MG63 (cell line): ENCODE measurements at places on chromosomes 5 and 9. TPM values are rescaled to one million over a fixed set of nuclear protein-coding genes. Genes with fewer than 3 reads are reported as not detected.

The ROR2 gene
- 0.20 TPM in 1 of 2 replicates, not detected in the other for total RNA-seq

- no peak for DNase-seq
Observed at GRCh38 chr9:18421391-18421790, 52.6 kb upstream of the ADAMTSL1 start.

The OR1J4 gene
- total RNA-seq = not detected in 2 replicates

- no peak for DNase-seq
Observed at GRCh38 chr9:97528529-97529230, 27.2 kb downstream of the TMOD1 start.

The SERF1A gene
- total RNA-seq = 7.0 and 9.3 TPM in 2 replicates

- DNase-seq = no peak
Observed at GRCh38 chr9:29806937-29807618, 2233.8 kb upstream of the C9orf72 start.

DNA sequence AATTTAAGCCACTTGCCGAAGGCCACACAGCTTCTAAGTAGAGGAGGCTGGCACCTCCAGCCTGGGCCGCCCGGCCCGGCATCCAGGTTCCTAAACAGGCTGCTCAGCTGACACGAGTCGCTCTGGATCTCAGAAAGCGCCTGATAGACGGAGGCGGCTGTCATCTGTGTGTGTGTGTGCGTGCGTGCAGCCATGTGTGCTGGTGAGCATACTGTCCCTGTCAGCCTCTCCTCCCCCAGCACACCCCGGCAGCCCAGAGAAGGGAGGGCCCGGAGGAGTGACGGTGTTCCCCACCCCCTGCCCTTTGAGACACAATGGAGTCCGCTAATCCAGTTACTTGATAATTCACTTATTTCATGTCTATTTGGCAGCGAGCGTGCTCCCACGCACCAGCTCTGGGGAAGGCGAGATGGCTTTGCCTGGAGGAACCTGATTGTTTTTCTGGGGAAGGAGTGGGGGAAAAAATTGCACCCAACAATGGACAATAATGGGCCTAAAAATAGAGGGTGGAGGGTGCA is 20.0 kb downstream of the NTNG2 start:
- no peak for DNase-seq

The IFNK gene
- total RNA-seq = not detected in 2 replicates

The IFNA2 gene
- total RNA-seq = not detected in 2 replicates

DNA sequence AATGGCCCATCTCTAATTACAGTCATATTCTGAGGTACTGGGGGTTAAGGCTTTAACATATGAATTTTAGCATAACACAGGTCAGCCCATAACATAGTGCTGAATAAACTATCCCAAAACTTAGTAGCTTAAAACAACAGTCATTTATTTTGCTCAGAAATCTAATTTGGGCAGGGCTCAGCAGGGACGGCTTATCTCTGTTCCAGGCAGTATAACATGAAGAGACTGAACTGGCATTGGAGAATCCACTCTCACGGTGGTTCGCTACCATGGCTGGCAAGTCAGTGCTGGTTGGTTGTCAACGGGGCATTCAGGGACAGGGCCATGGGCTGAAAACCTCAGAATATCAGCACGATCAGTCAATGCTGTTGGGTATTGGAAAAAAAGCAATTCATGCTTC is 520.8 kb upstream of the DAP start:
- DNase-seq = no peak

The ACTBL2 gene
- total RNA-seq = 0.30 and 1.8 TPM in 2 replicates

GRCh38 chr9:91694081-91694870 is 255.8 kb downstream of the ROR2 start:
- DNase-seq = no peak

DNA sequence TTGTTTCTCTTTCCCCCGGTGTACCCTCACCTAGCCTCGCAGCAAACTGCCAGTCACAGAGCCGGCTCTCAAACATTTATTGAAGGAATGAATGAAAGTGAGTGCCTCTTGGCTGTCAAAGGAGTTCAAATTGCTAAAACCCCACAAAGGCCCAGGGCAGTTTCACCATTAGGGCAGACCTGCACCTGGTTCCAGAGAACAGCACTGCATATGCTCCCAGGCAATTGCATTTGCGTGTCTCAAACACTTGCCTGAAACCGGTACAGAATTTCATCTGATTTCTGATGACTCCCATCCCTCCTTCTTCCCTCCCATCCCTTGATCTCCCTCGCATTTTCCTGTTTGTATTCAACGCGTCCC is 165.6 kb upstream of the ZNF462 start:
- DNase-seq = no peak

- DNase-seq = no peak
Observed at GRCh38 chr9:110731437-110732028, 62.9 kb downstream of the MUSK start.

- DNase-seq = peak; percentile 21
Observed at GRCh38 chr9:38641985-38642864, 21.8 kb upstream of the ANKRD18A start.

The SLC35A4 gene
- total RNA-seq = 21.7 and 24.8 TPM in 2 replicates

DNA sequence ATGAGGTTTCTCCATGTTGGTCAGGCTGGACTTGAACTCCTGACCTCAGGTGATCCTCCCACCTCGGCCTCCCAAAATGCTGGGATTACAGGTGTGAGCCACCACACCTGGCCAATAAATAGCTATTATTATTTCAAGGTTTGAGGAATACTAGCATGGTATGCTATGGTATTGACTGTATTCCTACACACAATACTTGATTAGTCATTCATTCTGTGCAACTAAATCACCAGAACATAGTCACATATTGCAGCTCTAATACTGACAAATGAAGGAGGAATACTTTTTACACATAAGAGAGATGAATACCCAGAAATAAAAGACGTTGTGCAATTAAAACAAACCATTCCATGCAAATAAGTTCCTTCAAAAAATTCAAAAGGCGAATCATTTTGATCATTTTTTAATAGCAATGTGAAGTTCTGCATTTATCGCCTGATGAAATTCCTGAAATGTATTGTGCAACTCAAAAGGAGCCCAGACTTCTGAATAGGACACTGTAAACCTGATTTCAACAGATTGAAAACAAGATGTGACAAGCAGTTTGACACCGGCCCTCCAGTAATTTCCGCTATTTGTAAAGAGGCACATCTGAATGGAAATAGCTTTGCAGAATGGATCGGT is 687.4 kb upstream of the SEMA6A start:
- no peak for DNase-seq

GRCh38 chr9:99824378-99825171 is 2.9 kb downstream of the NR4A3 start:
- DNase-seq = no peak

DNA sequence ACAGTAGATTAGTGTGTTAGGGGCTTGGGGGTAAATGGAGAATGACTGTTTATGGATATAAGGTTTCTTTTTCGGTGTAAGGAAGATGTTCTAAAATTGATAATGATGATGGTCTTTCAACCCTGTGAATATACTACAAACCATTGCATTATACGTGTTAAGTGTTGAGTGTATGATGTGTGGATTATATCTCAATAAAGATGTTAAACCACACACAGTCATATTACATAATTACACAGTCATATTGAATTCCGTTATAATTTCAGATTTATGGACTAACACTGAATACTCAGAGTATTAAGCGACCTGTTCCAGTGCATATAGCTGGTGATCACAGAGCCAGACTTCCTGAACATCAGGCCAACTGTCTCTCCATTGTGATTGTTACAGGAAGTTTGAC is 68.1 kb downstream of the F2RL2 start:
- DNase-seq = no peak

DNA sequence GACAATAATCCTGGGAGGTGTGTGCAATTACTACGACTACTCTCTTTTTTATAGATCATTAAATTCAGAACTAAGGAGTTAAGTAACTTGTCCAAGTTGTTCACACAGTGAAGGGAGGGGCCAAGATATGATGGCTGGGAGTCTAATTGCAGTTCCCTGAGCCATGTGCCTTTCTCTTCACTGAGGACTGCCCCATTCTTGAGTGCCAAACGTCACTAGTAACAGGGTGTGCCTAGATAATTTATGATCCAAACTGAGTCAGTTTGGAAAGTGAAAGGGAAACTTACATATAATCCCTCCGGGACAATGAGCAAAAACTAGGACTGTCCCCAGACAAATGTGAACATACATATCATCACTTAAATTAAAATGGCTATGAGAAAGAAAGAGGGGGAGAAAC is 20.2 kb downstream of the IL7R start:
- DNase-seq = no peak

DNA sequence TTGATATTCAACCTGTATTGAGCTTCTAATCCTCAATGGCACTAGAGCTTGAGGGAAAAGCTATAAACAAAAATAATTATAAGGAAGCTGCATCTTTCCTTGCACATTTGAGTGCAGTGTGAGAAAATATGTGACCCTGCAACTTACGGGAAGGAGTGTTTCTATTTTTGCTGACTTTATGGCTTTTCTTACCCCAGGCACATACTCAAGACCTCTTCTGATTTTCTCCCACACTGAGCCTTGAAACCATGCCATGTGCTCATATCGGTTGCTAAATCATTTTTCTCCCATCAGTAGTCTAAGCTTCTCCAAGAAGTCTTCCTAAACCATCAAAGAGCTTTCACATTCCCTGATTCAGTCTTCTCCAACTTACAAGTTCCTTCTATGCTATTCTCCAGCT is 91.5 kb downstream of the CDH6 start:
- no peak for DNase-seq

The HRH2 gene
- not detected in 2 replicates for total RNA-seq
